MCF 10A (cell line): ENCODE measurements at places on chromosomes 16 and 17. TPM values are rescaled to one million over a fixed set of nuclear protein-coding genes. Genes with fewer than 3 reads are reported as not detected.
A peak's percentile ranks its signal among the peaks of the same experiment; 100 is the strongest.

DNA sequence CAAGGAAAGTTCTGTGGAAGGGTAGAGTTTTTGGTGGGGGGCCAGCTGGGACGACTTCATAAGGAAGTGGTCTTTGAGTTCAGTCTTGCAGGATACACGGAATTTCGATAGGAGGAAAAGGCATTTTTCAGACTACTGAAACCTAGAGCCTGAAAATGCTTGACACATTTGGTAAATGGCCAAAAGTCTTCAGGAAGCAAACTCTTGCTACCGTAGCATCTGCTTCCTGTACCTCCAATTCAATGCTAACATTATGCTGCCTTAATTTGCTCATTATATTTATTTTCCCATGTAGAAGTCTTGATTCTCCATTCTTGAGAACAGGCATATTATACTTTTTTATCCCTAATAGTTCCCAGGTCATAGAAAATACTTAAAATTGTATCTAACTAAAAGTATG lies 129.3 kb upstream of the MED13 start:
- DNase-seq = no peak

DNA sequence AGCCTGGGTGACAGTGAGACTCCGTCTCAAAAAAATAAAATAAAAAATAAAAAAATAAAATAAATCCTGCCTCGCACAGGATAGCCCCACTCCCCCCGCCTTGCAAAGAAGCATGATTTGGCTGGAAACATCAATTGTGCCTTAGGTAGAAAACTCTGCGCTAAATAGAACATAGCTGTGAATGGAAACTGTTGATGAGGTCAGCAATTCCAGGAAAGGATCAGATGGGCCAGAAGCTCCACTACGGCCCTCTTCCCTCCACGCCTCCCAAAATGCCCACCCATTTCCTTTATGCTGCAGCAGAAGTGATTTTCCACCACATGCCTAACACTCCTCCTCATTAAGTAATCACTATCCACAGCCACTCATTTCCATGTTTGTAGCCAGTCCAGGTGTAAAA lies 473.4 kb downstream of the XYLT1 start:
- no peak for DNase-seq

DNA sequence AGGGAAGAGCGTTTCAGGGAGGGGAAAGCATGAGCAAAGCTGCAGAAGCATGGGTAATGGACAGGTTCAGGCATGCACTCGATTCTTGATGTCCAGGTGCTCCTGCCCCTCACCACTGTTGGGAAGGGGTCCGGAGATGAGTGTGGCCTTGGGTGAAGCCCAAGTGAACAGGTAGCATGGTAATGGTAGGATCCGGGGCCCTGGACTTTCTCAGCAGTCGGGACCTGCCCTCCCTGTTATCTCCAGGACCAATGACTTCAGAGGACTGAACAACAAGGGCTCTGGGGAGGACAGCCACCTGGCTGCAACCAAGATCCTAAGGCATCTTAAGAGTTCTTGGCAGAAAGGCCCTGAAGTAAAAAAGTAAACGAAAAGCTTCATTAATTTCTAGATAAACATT lies 306.8 kb downstream of the CPPED1 start:
- no peak for DNase-seq

GRCh38 chr17:1630662-1631061 lies 2.0 kb upstream of the SLC43A2 start:
- DNase-seq = peak; percentile 31

DNA sequence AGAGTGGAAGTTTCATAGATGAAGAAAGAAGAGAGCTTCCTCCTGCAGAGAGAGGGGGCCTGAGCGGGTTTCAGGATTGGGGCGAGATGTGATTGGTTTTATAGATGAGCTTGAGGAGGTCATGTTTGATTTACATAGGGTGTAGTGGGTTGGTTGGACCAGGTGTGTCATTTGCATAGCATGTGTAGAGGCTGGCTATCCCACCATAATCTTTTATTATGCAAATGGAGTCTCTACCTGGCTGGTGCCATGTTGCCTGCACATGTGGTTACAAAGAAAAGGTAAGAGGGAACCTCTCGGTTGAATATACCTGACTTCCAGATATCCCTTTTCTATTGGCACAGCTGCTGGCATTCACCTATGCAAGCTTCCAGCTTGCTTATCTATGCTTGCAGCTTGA lies 228.1 kb downstream of the BCAS3 start:
- no peak for DNase-seq

Gene HSPB9
- total RNA-seq = not detected in 2 replicates

Gene MYL4
- not detected in 2 replicates for total RNA-seq

Gene UBE2G1
- total RNA-seq = 65.1 and 78.5 TPM in 2 replicates

Gene FSCN2
- 0.37 TPM in 1 of 2 replicates, not detected in the other for total RNA-seq

Gene HSBP1
- total RNA-seq = 101 and 138 TPM in 2 replicates

Gene TMEM114
- total RNA-seq = not detected in 2 replicates

Gene ORAI3
- 16.2 and 21.2 TPM in 2 replicates for total RNA-seq
